ENCODE measurements at places on chromosomes 11 and 22. TPM values are rescaled to one million over a fixed set of nuclear protein-coding genes. Genes with fewer than 3 reads are reported as not detected.

GRCh38 chr11:17721242-17721999 lies 2.0 kb downstream of the MYOD1 start:
- no peak overlapping the region for H3K27ac ChIP-seq
- H3K36me3 ChIP-seq: no peaks in the 10 kb centered on the region
- peaks cover 2% of the 10 kb centered on the region for H3K4me1 ChIP-seq
- H3K4me3 ChIP-seq: no peak overlapping the region
- no peak for DNase-seq

- no peak overlapping the region for H3K27ac ChIP-seq
- H3K36me3 ChIP-seq: peaks cover 7% of the 10 kb centered on the region
- no peaks in the 10 kb centered on the region for H3K27me3 ChIP-seq
Observed at GRCh38 chr11:108218455-108218854, 4.0 kb downstream of the NPAT start.

Gene IGLL5
- total RNA-seq: not detected

Gene OR51L1
- not detected for total RNA-seq

DNA sequence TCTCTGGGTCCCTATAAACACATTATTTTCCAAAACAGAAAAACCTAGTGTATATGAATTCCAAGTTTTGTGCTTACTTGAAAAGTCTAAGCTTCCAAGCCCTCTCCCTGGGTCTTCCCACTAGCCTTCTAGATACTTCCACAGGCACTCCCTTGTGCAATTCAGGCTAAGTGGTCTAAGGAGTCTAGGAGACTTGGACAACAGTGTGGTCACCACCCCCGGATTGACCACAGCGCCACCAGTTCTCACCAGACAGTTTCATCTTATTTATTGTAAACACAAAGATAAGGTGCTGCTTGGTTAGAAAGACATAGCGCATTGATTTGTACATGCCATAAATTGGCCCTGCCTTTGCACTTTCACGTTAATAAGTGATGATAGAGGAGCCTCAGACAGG lies 623.9 kb downstream of the OPCML start:
- no peak overlapping the region for H3K4me3 ChIP-seq
- no peaks in the 10 kb centered on the region for H3K27me3 ChIP-seq
- DNase-seq: no peak
- H3K4me1 ChIP-seq: peaks cover 54% of the 10 kb centered on the region
- peak overlapping the region; percentile 21 for H3K27ac ChIP-seq

- H3K27ac ChIP-seq: no peak overlapping the region
- H3K27me3 ChIP-seq: no peaks in the 10 kb centered on the region
- H3K4me1 ChIP-seq: peaks cover 8% of the 10 kb centered on the region
- H3K36me3 ChIP-seq: no peaks in the 10 kb centered on the region
- DNase-seq: no peak
Observed at GRCh38 chr22:30178181-30179126, 68.1 kb downstream of the LIF start.

DNA sequence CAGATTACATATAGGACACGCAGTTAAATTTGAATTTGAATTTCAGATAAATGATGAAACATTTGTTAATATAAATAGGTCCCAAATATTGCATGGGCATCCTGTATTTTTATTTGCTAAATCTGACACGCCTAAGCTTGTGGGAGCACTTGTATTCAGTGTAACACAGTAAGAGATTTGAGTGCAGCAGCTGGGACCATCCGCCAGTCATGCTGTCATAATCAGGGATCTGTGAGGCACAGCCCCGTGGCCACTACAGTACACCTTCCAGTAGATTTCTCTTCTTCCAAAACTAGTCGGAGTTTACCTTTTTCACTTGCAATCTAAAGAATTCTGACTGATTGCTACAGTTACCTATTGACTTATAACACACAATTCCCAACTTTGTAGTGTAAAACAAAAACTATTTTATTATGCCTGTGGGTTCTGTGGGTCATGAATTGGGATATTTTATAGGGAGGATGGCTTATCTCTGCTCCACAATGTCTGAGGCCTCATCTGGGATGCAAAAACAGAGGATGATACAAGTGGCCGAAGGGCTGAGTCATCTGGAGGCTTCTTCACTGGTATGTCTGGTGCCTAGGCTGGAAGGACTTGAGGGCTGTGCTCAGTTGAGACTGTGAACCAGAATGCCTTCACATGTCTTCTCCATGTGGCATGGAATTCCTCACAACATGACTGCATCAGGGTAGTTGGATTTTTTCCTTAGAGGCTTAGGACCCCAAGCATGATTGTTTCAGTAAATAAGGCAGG lies 74.1 kb downstream of the PRSS23 start:
- H3K4me1 ChIP-seq: peaks cover 23% of the 10 kb centered on the region
- no peak overlapping the region for H3K4me3 ChIP-seq
- DNase-seq: no peak
- no peaks in the 10 kb centered on the region for H3K27me3 ChIP-seq

Measured in mesothelial cell of epicardium (in vitro differentiated cells).